ENCODE measurements at places on chromosomes 16 and 17.

GRCh38 chr17:43405861-43406260 lies 7.1 kb downstream of the ARL4D start:
- DNase-seq = no peak

DNA sequence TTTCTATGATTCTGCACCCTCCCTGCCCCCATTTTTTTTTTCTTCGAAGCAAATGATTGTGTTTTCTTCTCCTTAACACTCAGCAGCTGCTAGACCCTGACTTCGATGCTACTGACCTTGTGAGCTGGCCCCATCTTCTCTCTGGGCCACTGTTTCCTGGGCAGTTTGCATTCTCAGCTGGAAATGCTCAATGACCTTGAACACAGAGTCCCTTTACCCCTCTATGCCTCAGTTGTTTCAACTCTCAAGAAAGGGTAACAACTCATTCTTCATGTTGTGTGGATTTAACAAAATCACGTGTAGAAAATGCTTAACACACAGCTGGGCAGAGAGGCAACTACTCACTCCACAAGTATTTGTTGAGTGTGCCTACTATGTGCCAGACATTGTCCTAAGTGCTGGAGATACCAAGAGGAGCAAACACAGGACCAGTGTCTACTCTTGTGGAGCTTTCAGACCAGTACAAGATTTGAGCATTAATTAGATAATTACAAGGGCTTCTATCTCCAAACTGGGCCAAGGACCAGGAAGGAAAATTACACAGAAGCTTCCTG lies 66.2 kb downstream of the IQCK start:
- DNase-seq = no peak

GRCh38 chr16:57908409-57908987 lies 62.4 kb downstream of the CNGB1 start:
- no peak for DNase-seq

GRCh38 chr17:31570951-31571892 lies 179.7 kb downstream of the RAB11FIP4 start:
- no peak for DNase-seq

- no peak for DNase-seq
These were observed 81.4 kb upstream of the DYNLRB2 start for GRCh38 chr16:80459331-80459777.

- DNase-seq = no peak
These were observed 1.4 kb upstream of the TBC1D24 start for GRCh38 chr16:2473446-2473926.

DNA sequence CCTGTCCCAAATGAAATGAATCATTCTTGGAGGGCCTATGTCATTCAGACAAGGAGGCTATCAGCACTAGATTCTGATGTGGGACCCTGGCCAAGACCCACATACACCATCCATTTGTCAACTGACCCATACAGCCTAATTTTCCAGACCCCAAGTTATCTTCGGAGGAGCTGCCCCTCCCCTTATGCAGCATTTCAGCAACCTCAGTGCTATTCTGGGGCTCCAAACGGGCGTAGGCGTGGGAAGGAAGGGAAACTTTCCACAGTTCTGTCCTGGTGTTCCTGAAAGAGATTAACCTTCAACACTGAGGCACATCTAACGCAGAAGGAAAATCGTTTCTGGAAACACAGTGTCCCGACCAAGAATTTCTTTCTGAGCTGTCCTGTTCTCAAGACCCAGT lies 86.7 kb downstream of the MYH11 start:
- no peak for DNase-seq

DNA sequence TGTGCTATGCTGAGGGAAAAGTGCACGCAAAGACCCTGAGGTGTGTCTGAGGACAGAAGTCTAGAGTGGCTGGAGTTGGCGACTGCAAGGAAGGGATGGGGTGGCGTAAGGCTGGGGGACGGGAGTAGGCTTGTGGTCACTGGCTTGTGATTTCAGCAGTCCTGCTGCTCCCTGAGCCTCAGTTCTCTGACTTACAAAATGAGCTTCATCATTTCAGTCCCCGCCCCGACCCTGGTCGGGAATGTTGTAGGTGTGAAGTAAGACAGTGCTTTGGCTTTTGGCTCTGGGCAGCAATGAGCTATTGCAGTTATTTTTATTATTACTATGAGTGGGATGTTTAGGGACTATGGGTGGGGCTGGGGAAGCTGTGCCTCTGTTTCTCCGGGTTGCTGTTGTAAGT lies 8.6 kb downstream of the ADGRG1 start:
- no peak for DNase-seq

DNA sequence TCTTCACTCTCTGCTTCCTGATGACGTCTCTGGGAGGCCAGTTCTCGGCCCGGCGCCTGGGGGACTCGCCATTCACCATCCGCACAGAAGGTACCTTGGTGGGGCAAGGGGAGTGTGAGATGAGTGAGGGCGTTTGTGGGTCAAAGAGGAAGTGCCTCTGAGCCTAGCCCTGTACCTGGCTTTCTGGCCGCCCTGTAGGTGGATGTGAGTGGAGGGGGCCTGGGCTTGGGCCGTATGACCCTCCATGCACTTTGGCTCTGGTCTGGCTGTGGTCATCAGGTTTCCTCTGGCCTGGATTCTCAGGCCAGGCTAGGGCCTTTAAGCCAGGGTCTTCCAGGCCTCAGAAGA lies 4.6 kb downstream of the MGAT5B start:
- no peak for DNase-seq

GRCh38 chr16:71214746-71215381 lies 15.7 kb downstream of the HYDIN start:
- DNase-seq = no peak

Measured in right renal cortex interstitium (tissue), 3 donors.